CD4-positive, alpha-beta T cell treated with Interleukin-6 at 100 ng/mL for 8 hours (primary cell): ENCODE measurements at places on chromosomes 6 and 20.

GRCh38 chr6:36650848-36651478 lies 27.6 kb upstream of the CDKN1A start:
- no peak for DNase-seq

DNA sequence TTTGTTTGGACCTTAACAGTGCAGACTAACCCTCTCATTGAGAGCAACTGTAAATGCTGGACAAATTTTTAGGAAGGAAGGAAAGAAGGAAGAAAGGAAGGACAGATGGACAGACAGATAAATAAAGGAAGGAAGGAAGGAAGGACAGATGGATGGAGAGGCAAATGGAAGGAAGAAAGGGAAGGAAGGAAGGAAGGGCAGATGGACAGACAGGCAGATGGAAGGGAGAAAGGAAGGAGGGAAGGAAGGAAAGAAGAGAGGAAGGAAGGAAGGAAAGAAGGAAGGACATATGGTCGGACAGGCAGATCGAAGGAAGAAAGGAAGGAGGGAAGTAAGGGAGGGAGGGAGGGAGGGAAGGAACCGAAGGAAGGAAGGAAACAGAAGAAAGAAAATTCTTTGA lies 388.5 kb upstream of the CDH4 start:
- no peak for DNase-seq

GRCh38 chr6:36273802-36274514 lies 4.1 kb downstream of the PNPLA1 start:
- no peak for DNase-seq

DNA sequence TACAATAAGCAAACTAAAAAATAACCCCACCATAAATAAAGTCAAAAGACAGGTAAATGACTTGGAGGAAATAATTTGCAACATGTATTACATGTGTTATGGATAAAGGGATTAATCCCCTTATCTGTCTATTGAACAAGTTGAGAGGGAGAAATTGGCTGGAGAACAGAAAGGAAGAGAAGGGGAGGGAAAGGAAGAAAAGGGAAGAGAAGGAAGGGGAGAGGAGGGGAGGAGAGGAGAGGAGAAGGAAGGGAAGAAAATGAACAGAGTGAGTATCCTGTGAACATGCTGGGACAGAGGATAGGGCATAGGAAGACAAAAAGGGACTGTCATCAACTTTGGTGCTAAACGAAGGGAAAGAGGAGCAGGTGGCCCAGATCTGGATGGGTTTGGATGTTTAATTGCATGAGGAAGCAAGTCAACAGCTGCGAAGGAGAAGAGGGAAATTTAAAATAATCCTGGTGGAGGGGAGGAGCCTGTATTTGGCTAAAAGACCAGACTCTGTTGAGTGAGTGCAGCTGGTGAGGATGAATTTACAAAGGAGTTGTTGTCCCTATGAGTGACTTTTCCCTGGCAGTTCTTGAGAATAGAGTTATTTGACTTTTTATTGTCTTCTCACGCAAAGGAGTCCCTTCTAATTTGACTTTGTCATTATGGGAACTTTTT lies 14.2 kb upstream of the SHLD1 start:
- DNase-seq = no peak

- no peak for DNase-seq
Measured at GRCh38 chr20:16624106-16624505, 50.9 kb upstream of the KIF16B start.

DNA sequence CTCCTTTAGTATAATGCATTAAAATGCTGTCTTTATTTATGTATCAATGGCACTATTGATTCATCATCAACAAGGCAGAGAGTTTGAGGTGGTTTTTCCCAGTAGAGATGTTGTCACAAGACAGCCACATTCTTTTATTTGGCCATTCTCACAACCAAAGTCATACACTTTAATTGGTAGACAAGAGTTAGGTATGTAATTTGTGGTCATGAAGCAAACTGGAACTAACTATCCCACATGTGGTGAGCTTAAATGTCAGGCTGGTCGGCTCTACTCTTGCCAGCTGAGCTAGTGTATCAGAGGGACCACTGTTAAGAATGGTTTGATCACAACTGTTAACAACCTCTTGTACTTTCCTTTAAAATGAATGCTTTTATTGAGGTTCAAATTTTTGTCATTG lies 714.6 kb downstream of the CD109 start:
- DNase-seq = no peak

- DNase-seq = no peak
Measured at GRCh38 chr20:63235399-63235983, at the start of gene BIRC7. Gene BIRC7 (plus strand): TSS chr20:63235905. CDS start chr20:63236097, 192 bp downstream.

GRCh38 chr6:6709106-6709505 lies 120.6 kb downstream of the LY86 start:
- no peak for DNase-seq

GRCh38 chr6:22333802-22334201 lies 37.0 kb upstream of the PRL start:
- DNase-seq = no peak

DNA sequence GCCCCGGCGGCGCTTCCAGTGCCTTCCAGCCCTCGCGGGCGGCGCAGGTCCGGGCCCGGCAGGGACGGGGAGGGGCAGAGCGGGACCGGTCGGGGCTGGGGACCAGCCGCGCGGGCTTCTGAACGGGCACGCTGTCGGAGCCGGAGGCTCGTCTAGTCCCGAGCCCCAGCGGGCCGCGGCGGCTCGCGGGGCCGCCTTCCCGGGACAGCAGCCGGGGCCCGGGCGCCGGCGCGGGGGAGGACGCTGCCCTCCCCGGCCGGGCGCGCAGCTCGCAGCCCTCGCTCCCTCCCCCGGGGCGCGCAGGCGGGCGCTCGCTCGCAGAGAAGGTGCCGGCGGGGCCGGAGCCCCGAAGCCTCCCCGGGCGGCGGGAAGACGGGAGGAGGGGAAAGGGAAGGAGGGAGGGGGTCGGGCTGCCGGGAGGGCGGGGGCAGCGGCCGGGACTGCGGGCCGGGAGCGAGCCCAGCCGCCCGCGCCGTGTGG lies 696 bp upstream of the SIRPA start:
- DNase-seq = no peak

- no peak for DNase-seq
Measured at GRCh38 chr6:7042056-7042653, 65.6 kb upstream of the RREB1 start.

DNA sequence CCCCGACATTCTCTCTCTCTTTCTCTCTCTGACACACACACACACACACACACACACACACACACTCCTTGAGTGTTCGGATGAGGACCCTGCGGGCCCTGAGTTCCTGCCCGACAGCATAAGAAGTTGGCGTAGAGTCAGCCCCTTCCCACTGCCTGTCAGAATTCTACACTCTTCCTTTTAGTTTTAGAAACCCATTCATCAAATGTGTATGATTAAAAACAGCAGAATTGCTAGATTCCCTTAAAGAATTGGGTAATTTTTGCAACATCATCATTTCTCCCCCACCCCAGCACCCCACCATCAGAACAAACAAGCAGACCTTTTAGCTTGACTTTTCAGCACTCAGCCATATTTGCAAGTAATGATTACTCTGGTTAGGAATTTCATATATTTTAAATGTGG lies 322.8 kb downstream of the FARS2 start:
- DNase-seq = no peak
